ENCODE measurements at places on chromosomes 11 and 22.
A peak's percentile ranks its signal among the peaks of the same experiment; 100 is the strongest.

DNA sequence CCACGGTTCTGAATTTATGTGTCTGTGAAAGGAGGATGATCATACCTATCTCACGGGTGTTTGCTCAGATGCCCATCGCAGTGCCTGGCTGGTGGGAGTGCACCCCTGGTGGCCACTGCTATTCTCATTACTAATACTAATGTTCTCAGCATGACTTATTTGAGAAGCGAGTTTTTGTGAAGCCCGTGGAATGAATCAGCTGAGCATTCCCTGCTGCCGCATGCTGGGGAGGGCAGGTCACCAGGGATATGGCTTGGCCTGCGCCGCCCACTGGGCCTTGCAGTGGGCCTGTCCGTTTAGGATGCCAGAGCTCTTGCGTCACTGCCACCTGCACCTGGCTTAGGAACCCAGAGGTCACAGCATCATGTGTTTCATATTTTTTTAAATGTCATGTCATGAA is 16.9 kb downstream of the CTTN start:
- DNase-seq: no peak

- DNase-seq: peak; percentile 20
Measured at GRCh38 chr11:27720277-27720830, 20.1 kb upstream of the BDNF start.

GRCh38 chr11:134086376-134086775 is 17.5 kb downstream of the JAM3 start:
- no peak for DNase-seq

GRCh38 chr11:23789200-23789853 is 707.5 kb upstream of the LUZP2 start:
- DNase-seq: no peak

DNA sequence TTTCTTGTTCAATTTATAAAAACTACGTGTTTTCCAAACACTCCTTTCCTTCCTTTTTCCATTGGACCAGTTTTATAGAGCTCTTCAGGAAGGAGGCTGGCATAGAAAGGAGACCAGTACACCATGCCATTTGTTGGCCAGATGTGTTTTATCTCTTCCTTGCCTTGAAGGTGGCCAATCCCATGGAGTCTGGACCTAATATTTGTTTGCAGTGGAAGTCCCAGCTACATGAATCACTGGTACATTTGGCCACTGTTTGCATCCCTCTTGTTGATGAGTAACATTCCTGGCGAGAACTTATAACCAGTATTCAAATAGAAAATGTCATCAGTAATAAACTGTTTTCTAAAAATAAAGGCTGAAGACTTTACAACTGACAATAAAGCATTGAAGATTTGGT is 110.2 kb downstream of the ANO3 start:
- DNase-seq: no peak

DNA sequence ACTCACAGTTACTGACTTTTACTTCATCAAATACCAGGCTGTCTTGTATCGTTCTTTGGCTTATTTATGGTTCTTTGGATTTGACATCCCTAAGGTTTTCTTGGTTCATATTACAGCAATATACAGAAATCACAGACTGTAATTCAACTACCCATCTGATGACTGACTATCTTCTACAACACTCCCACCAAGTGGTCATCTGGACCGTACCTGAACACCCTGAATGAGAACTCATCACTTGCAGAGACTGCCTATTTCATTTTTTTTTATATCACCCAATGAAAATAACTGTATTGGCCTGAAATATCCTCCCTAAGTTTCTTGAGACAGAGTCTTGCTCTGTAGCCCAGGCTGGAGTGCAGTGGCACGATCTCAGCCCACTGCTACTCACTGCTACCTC is 9.5 kb upstream of the UPB1 start:
- no peak for DNase-seq

GRCh38 chr11:69008737-69009440 is 4.2 kb downstream of the MRGPRF start:
- DNase-seq: peak; percentile 78

DNA sequence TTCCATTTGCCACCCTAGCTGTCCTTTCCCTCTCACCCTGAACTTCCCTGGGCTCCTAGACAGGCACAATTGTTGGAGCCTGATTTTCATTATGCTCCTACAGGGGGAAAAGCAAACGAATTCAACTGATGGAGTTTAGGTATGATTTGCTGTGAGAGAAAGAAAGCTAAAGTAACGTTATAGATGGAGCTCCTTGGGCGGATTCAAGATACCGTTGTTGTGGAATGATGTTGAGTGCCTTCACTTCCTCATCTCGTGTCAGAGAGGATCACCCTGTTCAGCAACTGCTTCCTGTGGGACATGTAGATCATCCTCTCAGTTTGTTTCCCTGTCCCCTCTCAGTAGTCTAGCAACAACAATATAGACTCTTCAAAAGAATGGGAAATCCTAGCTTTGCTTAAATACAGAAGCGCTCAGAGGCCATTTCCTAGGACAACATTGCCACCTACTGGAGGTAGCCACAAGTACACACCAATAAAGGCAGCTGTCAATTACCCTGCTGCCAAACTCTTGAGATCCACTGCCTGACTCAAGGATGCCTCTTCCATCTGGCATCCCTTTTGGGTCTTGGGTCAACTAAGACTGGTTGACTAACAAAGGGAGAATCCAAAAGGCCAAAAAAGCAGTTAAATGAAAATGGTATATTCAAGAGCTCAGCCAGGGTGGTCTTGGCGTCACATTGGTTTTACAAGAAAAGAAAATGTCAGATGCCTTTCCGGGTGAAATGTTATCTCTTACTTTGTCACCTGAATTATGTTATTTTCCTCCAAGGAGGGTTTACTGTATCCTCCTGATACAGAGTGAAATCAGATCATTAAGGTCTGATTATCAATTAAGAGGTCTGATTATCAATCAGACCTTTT is 13.5 kb upstream of the DTX4 start:
- no peak for DNase-seq

DNA sequence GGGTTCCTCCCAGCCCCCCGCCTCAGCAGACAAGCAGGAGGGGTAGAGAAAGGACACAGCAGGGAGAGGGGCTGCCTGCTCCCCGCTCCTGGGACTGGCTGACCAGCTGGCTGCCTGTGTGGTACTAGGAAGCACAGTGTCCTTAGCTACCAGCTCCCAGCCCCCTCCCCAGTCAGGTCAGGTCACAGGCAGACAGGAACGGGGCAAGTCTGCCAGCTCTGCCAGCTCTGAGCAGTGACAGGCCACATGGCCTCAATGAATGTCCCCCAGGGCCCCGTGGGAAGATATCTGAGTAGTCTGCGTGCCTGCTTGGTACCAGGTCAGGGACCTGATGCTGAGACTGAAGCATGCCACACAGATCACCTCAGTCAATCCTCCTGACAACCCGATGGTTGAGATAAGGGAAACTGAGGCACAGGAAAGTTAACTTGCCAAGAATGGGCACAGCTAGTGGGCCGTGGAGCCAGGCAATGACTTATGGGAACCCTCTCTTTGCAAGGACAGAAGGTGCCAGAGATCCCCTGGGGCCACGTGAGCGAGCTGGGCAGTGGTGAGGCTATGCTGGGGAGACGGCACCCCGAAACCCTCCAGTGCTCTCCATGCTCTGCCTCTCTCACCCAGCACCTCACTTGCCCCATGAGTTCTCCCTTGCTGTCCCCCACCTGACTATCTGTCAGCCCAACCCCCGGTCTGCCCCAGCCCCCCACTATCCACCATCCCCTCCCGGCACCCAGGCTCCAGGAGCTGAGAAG is 13.8 kb upstream of the MFNG start:
- no peak for DNase-seq

GRCh38 chr11:73330569-73331093 is 22.6 kb downstream of the ARHGEF17 start:
- DNase-seq: no peak

DNA sequence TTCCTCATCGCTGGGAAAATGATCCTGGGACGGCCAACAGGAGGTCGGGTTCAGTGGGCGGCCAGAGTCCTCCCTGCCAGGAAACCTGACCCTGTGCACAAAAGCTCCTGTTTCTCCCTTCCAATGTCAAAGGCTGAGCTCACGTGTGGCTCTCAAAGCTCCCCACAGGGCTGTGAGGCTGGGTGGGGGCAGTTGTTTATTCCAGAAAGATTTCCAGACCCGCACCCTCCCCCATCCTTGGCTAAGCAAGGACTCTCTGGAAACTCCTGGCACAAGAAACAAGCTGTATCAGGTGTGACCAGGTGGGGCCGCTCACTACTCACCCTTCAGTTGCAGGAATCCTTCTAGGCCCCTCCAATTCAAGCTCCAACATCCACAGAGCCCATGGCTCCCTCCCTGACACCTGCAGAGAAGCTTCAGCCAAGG is 131.9 kb downstream of the SHANK2 start:
- DNase-seq: peak; percentile 55

- DNase-seq: no peak
Measured at GRCh38 chr11:32184041-32184722, 93.3 kb downstream of the RCN1 start.

DNA sequence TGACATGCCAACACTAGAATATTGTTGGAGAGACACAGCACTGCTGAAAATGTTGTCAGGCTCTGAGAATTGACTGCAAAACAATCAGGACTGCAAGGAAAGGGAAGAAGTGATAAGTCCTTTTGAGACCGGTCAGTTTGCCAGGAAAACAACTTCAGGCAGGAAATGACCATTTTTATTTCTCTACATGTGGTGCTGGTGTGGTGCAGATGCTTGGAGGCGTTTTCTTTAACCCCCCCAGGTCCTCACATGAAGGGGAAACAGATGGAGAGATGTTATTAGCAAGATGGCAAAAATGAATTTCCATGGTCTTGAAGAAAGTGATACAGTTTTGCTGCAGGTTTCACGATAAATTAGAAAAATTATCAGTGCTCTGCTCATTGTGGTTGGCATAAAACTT is 5.7 kb downstream of the AP2A2 start:
- no peak for DNase-seq

DNA sequence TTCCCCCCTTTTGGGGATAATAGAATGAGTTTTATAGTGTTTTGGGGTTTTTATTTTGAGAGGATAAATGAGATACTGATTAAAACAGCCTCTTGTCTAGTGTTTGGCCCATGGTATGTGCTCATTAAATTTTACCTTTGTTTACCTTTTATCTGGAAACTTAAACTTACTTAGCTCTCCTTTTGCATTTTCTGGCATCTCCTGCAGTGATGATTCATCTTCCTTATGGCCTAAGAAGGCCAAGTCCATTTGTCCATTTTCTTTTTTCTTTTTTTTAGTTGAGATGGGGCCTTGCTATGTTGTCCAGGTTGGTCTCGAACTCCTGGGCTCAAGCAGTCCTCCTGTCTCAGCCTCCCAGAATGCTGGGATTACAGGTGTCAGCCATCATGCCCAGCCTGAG is 156.3 kb downstream of the COMMD9 start:
- DNase-seq: no peak

DNA sequence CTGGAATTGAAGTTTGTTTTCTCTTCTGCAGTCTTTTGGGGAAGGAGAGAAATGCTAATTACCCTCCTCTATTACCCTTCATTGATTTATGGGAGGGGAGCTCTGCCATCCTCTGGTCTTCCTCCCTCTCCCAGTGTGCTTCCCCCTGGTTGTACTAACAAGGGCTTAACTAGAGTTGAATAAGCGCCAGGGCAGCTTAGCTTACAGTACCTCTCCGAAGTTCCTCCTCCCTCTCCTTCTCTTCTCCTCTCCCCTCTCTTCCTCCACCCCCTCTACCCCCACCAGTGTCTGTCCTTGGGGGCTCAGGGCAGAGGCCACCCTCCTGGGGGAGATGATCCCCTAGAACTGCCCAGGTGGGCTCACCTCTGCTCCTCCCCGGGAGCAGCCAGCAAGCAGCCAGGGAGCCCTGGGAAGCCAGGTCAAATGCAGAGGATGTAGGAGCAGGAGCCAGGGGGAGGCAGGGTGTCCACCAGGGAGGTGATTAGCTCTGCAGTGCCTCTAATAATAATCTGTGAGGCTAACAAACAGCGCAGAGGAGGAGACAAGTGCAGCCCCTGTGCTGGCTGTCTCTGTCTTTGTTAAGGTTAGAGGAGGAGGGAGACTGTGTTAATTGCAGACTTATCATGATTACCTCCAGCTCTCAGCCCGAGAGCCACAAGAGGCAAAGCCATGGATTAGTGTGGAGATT is 191.6 kb upstream of the CADM1 start:
- DNase-seq: no peak

- no peak for DNase-seq
Measured at GRCh38 chr11:15815246-15816195, 540.8 kb downstream of the SOX6 start.

DNA sequence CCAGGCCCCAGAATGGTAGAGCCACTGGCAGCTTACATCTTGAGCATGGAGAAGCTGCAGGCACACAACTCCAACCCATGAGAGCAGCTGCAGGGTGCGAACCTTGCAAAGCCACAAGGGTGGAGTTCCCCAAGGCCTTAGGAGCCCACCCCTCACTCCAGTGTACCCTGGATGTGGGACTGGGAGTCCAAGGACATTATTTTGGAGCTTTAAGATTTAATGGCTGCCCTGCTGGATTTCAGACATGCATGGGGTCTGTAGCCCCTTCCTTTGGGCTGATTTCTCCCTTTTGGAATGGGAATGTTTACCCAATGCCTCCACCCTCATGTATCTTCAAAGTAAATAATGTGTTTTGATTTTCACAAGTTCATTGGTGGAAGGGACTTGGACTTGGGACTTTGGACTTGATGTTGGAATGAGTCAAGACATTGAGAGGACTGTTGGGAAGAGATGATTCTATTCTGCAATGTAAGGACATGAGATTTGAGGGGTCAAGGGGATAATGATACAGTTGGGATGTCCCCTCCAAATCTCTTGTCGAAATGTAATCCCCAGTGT is 1.1 kb upstream of the KRTAP5-7 start:
- no peak for DNase-seq

DNA sequence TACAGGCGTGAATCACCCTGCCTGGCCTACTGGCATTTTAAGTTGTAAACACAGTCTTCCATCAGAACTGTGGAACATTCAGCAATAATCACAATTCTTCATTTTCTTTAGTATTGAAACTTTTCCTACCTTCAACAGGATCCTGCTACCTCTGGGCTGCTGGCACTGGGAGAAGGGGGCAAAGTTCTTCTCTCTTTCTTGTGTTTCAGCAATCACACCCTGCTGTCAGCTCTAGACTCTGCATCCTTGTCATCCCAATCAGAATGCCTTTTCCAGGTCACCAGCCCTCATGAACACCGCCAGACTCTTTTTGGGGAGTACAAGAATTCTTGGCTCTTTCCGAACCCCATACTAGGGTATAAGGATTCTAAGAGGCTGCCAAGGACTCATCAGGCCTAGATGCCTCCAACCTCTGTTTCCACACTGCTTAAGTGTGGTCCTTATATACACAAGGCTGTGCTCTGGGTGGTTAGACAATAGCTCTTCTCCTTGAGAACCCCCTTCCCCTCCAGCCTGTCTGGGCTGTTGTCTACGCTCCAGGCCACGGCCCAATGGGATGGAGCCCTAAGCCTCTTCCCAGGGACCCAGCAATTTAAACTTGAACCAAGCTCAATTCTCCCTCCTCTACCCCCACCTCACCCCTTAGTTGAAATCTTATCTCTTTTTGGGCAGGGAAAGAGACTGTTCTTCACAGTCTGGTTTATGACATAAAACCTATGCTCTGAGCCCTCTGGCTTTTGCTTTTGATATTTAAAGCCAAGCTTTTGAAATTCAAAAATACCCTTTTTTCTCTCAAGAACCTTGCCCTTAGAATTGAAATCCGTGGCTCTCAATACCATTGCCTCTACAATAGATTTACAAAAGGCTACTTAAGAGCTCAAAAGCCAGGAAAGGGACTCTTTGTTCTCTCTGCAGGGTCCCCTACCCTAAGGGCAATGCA is 327.4 kb downstream of the BUD13 start:
- no peak for DNase-seq

GRCh38 chr11:85844439-85845123 is 10.6 kb upstream of the CCDC83 start:
- no peak for DNase-seq

All from right lobe of liver (tissue), 6 donors.